ENCODE measurements at places on chromosomes 3 and 15.

DNA sequence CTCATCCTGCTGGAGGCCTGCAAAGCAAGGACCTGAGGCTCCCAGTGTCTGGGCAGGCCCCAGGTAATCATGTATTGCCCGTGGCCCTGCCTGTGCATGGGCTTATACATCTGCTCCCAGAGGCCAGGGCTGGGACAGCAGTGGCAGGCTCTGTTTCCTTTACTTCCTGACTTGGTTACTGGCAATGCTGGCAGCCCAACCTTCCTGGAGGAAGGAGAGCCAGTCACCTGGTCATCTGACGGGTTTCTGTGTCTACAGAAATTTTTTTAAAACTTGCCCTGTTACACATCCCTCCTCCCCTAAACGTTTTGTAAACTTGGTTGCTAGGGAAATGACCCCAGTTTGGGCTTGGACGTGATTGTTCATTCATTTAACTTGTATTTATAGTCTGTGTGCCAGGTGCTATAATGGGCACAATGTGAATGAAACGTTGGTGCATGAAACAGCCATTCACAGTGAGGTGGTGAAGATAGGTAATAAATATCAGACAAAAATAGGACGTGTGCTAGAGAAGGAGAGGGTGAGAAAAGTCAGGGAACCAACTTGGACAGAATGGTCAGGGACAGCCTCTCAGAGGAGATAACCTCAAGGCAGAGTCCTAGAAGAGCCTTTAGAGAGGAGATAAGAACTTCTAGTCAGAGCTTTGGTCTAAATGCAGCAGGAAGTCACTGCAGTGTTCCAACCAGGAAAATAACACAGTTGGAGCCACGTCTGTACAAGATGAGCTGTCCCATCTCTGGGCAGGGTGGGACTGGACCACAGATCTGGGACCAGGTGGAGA lies 14.1 kb downstream of the TEX264 start:
- DNase-seq: no peak

GRCh38 chr15:85872125-85872524 lies 77.4 kb upstream of the KLHL25 start:
- DNase-seq: peak; percentile 61

DNA sequence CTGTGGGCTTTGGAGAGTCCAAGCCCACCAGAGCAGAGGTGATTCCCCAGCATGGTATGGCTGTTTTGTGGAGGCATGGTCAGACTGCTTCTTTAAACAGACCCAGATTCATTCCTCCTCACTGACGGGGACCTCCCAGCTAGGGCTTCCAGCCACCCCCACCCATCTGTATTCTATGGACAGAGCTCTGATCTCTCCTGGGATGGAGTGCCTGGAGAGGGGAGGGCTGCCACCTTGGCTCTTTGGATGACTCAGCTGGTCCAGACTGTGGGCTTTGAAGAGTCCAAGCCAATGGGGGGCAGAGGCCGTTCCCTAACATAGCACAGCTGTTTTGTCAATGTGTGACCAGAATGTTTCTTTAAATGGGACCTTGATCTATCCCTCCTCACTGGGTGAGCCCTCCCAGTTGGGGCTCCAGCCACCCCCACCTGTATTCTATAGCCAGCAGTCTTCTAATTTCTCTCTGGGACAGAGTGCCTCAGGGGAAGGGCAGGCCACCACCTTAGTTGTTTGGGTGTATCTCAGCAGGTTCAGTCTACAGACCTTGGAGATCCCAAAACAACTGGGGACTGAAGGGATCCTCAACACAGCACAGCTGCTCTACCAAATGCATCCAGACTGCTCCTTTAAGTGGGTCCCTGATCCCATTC lies 122.0 kb upstream of the OSTN start:
- no peak for DNase-seq

DNA sequence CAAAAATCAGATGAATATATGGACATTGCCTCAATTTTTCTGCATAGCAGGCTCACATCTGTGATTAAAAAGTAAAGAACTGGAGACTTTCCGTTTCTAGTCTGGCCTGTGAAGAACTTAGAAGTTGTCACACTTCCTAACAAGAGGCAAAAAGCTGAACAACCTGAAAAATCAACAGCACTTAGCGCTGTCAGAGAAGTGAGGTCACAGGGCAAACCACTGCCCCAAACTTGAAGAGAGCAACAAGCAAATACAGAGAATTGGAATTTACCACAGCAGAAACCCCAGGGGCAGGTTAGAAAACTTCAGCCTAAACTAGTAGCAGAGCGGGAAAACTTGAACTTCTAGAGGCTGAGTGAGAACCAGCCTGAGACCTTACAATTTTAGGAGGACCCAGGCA lies 38.9 kb downstream of the CCDC54 start:
- no peak for DNase-seq

DNA sequence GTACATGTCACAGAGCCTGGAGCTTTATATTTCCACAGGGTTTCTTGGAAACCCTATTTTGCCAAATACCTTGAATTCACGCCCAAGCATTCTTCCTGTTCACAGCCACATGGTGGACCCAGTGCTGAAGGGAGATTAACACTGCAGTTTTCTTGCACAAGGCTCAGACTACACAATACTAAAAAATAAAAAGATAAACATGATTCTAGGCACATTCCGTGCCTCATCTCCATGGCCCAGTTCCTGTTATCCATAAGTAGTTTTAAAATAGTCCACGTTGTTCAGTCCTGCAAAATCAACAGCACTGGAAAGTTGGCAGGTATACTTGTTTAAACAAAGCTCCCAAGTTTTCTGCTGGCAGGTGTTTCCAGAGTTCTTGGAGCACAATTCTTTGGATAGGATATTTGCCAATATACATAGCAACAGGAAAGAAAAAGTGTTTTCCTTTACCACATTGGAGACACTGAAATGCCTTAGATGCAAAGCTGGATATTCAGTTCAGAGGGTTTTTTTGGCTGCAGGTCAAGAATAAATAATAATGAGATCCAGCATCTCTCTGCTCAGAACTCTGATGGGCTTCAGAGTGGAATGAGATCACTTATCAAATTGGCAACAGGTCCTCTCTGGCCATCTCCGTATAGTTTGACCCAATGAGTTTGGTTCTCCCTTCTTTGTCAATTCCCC lies 88.1 kb upstream of the TGFBR2 start:
- no peak for DNase-seq

DNA sequence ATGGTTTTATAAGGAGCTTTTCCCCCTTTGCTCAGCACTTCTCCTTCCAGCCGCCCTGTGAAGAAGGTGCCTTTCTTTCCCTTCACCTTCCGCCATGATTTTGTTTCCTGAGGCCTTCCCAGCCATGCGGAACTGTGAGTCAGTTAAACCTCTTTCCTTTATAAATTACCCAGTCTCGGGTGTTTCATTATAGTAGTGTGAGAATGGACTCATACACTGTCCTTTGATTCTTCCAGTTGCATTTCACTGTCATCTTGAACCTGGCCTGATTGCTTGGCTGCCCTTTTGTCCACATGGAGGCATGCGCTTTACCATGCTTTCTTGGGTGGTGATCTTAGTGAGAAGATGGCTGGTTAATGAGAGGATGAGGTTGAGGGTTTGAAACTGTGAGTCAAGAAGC lies 23.2 kb downstream of the USP13 start:
- no peak for DNase-seq

Measured in mesendoderm (in vitro differentiated cells).